GM19239 (cell line): ENCODE measurements at places on chromosomes 1 and 21.
A peak's percentile ranks its signal among the peaks of the same experiment; 100 is the strongest.

GRCh38 chr1:199855580-199855979 is 171.9 kb upstream of the NR5A2 start:
- no peak for DNase-seq

GRCh38 chr1:21114431-21114830 is 62.3 kb downstream of the EIF4G3 start:
- DNase-seq = no peak

GRCh38 chr1:119061700-119062099 is 73.6 kb upstream of the TBX15 start:
- DNase-seq = no peak

- DNase-seq = peak; percentile 82
Measured at GRCh38 chr1:6108937-6109614, 63.4 kb downstream of the KCNAB2 start.

DNA sequence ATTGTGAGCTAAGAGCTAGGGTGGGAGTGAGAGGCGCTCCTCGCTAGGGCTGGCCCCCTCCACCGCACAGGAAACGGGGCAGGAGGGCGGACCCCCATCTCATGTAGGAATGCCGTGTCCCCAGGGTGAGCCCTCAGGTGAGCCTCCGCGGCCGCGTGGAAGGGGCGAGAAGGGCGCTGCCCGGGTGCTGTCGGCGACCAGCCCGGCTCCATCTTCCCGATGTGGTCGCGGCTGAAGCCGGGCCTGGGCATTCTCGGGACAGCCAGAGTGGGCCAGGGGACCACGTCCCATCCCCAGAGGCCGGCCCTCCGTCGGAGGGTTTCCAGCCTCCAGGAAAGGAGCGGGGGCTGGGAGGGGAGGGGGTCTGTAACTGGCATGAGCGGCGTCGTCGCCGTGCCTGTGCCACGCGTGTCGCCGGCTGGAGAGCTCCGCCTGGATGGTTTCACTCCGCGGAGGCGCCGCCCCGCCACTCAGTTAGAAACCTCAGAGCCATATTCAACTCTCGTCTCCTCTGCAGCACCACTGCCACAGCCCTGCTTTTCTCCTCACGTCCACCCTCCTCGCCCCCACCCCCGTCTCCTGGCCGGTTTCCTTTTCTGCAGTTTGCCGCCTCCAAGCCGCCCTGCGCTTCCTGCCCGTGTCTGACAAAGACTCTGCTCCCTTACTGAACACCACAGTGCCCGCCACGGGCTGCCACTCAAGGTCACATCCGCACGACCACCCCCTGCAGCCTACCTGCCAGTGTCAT is at the start of gene TMEM269:
TMEM269 (plus strand) TSS at position 46 of the 748 bp plus-strand sequence. CDS start 4,903 bp downstream, outside the sequence.
- peak; percentile 30 for DNase-seq

GRCh38 chr1:54567961-54568360 is 19.9 kb downstream of the ACOT11 start:
- DNase-seq = no peak

GRCh38 chr1:53554592-53555305 is 95.5 kb downstream of the DMRTB1 start:
- no peak for DNase-seq

DNA sequence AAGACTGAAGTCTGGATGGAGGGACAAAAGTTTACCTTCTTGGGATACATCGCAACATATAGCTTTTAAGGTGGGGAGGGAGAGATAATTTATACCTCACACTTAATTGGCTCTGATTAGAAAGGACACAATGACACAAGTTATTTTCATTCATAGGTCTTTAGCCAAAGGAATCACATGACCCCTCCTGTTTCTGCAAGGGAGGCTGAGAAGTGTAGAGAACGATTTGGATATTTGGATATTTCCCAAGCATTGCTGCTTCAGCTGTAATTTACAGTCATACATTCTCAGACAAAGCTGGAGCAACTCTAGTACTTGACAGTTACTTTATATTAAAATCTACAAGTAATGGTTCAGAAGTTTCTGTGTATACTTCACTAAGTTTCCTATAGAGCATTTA is 24.2 kb downstream of the DAP3 start:
- DNase-seq = no peak

DNA sequence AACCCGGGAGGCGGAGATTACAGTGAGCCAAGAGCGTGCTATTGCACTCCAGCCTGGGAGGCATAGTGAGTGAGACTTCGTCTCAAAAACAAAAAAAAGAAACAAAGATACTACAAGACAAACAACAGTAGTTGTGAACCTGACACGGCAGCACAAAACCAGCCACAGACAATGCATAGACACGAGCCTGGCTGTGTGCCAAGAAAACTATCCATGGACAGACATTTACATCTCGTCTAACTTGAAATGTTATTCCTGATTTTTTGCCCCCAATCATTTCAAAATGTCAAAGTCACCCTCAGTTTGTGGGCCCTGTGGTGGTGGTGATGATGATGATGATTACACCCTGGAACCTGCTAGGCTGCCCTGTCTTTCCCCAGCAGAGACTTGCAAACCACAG is 6.3 kb downstream of the KLHL21 start:
- no peak for DNase-seq

- DNase-seq = no peak
Measured at GRCh38 chr1:23544444-23545389, 13.7 kb upstream of the E2F2 start.

DNA sequence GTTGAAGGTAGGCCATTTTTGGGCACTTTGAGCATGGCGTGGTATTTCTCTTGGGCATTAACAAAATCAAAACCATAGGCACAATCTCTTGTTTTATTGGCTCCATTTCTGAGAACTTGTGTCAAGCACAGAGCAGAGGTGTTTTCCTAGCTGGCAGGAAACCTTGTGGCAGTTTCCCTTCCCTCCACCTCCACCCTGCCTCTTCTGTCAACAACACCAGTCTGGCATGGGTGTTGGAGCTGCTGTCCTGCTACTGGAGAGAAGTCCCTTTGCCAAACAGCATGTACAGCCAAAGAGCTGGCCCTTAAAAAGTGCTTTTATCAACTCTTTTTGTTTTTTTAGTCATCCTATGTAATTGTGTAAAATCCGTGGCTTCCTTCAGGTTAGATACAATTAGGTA is 16.0 kb downstream of the ATP1A1 start:
- DNase-seq = no peak

- DNase-seq = no peak
Measured at GRCh38 chr1:40090652-40091355, 6.2 kb downstream of the PPT1 start.

GRCh38 chr1:196438329-196438728 is 169.9 kb downstream of the KCNT2 start:
- no peak for DNase-seq

- DNase-seq = no peak
Measured at GRCh38 chr21:26956813-26957212, 10.1 kb downstream of the ADAMTS5 start.

GRCh38 chr1:232923739-232924386 is 26.5 kb upstream of the NTPCR start:
- DNase-seq = no peak

GRCh38 chr21:20187028-20187427 is 811.2 kb upstream of the NCAM2 start:
- DNase-seq = no peak

DNA sequence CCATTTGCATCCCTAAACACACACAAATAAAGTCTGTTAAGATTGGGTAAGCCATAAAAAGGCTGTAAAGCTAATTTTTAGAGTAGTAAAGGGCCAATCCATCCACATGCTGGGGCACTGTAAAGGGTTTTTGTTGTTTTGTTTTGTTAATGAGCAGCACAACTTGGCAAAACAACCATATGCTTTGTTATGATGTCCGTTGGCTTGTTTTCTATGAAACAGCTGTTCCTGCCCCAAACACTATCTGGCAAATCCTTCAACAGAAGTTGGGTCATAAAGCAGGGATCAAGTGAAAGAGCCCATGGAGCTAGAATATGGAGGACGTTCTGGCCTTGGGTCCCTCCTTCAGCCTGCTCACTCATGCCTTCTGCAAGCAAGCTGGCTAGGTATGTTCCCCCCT is 183.6 kb downstream of the APP start:
- no peak for DNase-seq

GRCh38 chr1:206699000-206699586 is 14.4 kb downstream of the MAPKAPK2 start:
- no peak for DNase-seq

- no peak for DNase-seq
Measured at GRCh38 chr1:27137544-27138075, 17.3 kb downstream of the SLC9A1 start.

GRCh38 chr1:159204161-159205141 is at the start of gene ACKR1:
ACKR1 (plus strand) TSS chr1:159204875; CDS start chr1:159204960, 85 bp downstream.
- DNase-seq = no peak

DNA sequence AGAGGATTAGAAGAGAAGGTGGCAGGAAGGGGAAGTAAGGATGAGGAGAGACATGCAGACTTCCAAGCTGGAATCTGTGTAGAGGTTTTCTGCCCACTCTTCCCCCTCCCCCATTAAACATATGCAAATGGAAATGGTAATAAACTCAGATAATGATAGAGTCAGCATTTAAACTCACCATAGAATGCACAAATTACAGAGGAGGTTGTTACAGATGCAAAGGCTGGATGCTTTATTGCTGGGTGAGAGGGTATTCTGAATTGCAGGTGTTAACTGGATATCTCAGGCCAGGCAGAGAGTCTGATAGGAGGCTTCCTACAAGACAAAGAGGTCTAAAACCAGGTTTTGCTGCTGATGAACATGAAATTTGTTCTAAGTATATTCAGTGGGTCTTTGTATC is 372.5 kb downstream of the SEC16B start:
- DNase-seq = no peak

- no peak for DNase-seq
Measured at GRCh38 chr1:10051656-10052055, 18.9 kb downstream of the UBE4B start.

GRCh38 chr1:100239961-100240360 is 9.7 kb downstream of the DBT start:
- DNase-seq = no peak

DNA sequence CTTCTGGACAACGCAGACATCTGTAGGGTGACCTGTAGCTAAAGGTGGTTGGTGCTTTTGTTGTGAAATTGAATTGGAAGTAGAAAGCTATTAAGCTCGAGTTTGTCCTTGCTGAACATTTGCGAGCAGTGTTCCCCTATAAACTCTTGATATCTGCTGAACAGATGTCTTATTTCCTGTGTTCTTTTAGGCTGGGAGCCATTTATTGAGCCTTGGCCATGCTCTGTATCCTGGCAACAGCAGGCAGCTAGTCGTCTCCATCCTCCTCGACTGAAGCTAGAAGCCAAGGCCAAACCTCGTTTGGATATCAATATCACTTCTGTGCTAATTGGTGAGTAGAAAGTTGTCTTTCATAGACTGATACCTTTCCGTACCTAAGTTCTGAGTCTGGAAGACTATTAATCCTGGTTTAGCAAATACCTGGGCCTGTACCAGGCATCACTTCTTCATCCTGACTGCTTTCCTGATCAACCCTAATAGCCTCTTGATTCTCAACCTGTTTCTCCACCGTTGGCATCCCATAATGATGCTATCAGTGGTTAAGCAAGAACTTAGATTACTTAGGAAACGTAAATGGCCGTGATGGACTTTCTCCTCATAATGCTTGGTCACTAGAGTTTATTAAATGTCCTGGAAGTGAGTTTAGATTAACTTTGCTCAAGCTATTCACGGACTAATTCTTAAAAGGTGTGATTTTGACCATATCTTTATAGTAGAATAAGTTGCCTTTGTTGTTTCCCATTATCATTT is 103.4 kb downstream of the VPS13D start:
- DNase-seq = no peak

DNA sequence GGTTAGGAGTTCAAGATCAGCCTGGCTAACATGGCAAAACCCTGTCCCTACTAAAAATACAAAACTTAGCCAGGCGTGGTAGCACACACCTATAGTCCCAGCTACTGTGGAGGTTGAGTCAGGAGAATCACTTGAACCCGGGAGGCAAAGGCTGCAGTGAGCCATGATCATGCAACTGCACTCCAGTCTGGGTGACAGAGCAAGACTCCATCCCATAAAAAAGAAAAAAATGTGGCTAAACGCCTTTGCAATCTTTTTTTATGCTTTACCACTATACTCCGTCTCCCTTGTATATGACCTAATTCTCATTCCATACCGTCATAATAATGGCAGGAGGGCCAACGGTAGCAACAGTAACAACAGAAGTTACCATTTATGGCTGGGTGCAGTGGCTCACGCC is 109.5 kb downstream of the ASH1L start:
- no peak for DNase-seq

- no peak for DNase-seq
Measured at GRCh38 chr1:223180731-223181321, 37.8 kb upstream of the TLR5 start.

DNA sequence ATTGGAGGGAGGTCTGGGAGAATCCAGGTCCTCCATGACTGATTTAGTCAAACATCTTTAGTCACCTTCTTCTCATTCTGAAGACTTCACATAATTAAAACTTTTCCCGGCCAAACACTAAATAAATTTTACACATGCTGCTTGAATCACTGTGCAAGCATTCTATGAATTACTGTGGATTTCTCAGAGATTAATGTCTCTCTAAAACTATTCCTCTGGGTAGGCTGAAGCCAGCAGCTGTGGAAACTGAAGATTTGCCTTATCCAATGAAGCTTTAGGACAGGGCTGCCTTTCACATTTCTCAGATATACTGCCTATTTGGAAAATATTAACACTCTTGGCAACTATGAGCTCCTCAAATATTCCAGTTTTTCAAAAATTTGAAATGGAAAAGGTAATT is 61.7 kb downstream of the JMJD4 start:
- DNase-seq = no peak

GRCh38 chr21:14403681-14404318 is 20.9 kb upstream of the HSPA13 start:
- DNase-seq = no peak

- no peak for DNase-seq
Measured at GRCh38 chr21:43331962-43332828, 94.7 kb downstream of the SIK1 start.

- DNase-seq = no peak
Measured at GRCh38 chr1:57826535-57826934, 402.7 kb upstream of the DAB1 start.

DNA sequence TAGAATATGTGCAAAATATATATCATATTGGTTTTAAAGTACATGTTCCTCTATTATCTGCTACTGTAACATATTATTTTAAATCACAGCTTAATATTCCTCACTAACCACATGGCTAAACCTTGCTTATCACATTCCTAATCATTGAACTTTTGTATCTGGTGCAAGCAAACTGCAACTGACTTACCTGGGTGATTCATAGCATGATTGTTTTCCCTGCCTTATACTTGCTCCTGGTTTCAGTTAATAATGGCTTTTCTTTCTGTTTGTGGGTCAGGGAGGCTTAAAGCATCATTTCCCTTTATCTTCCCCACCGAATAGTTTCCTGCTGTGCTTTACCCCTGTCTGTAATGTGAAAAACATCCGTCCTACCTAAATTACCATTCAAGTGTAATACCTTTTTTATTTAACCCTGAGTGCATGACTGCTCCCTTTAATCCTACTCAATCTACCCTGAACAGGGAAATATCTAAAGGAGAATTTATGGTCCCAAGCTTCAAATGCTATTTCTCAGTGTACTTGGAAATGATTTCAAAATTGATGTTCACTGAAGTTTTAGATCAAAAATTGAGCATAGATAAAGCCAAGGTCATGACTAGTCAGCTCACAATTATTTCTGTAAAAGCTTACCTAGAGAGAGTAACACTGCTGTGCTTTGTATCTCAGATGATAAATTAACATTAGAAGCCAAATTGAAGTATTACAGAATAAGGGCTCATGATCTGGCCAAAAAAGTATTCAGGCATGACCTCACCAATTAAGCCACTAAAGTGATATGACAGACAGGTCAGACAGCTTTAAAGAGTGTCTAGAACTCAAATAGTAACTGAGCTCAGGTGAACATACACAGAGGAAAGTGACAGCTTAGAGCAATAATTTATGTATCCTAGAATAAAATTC is 507.1 kb downstream of the BRINP3 start:
- no peak for DNase-seq
